Stimulated activated CD4-positive, alpha-beta T cell treated with anti-CD3 and anti-CD28 coated beads, Interleukin-12 subunit alpha, Interleukin-12 subunit beta, amount 100 ng/mL, for 4 hours (primary cell): ENCODE measurements at places on chromosomes 13 and 19.

GRCh38 chr19:47390533-47391488 lies 28.5 kb downstream of the MEIS3 start:
- DNase-seq = no peak

DNA sequence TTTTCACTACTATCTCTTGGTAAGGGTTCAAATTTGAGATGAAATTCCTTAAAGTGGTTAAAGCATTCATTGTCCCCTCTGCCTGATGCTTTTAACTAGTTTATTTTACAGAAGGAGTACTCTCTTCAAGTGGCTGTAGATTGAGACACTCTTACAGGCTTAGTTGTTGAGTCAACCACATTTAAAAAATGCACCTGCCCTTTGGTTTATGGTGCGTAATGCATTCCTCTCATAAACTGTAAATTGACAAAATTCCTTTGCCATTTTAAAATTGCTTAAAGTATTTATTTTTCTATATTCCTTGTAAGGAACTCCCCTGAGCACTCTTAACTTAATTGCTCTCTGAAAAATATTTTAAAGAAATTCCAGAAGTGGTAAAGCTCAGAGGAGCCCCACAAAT lies 826 bp upstream of the GPC5 start:
- DNase-seq = no peak

DNA sequence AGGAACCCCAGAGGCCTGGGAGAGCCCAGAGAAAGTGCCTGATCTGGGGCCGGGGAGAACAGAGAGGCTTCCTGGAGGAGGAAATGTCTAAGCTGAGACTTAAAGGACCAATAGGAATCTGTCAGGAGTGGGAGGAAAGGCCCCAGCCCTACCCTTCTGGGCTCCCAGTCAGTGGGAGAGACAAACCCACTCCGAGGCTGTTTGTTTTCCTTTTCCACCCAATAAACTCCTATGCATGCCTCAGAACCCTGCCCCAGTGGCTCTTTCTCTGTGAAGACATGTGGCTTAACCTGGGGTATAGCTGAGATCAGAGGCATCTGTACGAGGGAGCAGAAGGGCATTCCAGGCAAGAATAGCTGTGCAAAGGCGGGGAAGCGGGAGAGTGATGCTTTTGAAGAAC lies 1.9 kb downstream of the MEGF8 start:
- no peak for DNase-seq

- DNase-seq = no peak
These were observed 10.9 kb downstream of the FREM2 start for GRCh38 chr13:38697628-38698333.

DNA sequence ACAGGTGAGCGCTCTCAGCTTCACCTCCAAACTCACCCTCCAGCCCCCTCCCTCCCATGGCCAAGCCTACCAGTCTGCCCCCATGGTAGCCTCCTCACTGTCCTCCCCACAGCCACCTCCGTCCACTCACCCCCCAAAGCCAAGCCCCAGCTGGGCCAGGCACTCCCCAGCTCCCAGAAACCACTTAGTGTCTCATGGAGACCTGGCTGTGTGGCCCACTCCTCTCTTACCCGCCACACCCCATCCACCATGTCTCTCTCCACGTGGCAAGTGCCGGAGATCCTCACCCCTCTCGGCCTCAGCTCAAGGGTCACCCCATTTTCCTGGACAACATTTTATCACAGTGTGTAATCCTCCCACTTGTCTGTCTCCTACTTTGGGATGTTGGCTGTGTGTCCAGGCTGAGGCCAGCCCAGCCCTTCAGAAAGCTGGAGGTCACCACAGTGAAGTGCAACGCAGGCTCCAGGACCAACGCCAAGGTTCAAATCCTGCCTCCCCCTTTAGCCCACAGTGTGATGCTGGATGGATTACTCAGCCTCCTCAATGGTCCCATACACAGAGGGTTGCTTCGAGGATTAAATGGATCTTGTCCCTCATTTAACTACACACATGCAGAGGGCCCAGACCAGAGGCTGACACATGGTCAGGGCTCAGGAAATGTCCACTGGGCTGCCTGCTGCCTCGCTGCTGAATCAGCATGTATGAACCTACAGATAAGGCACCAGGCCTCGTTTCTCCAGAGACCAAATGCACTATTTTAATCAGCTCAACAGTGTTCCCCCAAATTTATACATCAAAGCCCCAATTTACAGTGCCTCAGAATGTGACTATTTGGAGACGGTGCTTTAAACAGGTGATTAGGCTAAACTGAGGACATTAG lies 71.3 kb downstream of the CEBPG start:
- no peak for DNase-seq

DNA sequence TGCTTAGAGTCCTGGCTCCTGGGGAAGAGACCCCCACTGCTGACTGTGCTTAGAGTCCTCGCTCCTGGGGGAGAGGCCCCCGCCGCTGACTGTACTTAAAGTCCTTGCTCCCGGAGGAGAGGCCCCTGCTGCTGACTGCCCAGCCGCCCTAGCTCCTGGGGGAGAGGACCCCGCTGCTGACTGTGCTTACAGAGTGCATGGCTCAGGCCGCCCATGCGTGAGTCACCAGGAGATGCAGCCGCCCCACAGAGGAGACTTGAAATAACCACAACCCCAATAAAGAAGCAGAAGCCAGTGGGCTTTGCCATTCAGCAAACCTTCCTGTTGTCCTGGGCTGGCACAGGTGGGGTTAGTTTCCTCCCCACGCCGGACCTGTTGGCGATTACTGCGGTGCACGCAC lies 79.2 kb upstream of the C13orf46 start:
- no peak for DNase-seq

- DNase-seq = no peak
These were observed at the start of gene CYSLTR2 for GRCh38 chr13:48653472-48653939. TSS of gene CYSLTR2 (plus strand) at chr13:48653929. CDS start at chr13:48706818, 52,889 bp downstream.

GRCh38 chr13:73894995-73895571 lies 239.1 kb downstream of the KLF12 start:
- no peak for DNase-seq

GRCh38 chr19:33383720-33384292 lies 10.3 kb downstream of the CEBPG start:
- DNase-seq = no peak

GRCh38 chr13:109548374-109548773 lies 238.0 kb downstream of the IRS2 start:
- no peak for DNase-seq

DNA sequence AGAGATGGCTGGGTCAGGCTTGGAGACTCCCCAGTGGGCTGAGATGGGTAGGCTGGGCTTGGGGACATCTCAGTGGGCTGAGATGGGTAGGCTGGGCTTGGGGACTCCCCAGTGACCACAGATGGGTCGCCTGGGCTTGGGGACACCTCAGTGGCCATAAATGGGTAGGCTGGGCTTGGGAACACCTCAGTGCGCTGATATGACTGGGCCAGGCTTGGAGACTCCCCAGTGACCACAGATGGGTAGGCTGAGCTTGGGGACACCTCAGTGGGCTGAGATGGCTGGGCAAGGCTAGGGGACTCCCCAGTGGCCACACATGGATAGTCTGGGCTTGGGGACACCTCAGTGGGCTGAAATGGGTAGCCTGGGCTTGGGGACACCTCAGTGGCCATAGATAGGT lies 12.8 kb downstream of the IQCN start:
- DNase-seq = no peak

GRCh38 chr13:45373162-45373547 lies 32.2 kb upstream of the TPT1 start:
- no peak for DNase-seq

GRCh38 chr13:43905435-43906031 lies 25.8 kb downstream of the LACC1 start:
- no peak for DNase-seq

GRCh38 chr13:60111691-60112090 lies 52.0 kb downstream of the DIAPH3 start:
- DNase-seq = no peak
